NCI-H1417 treated with DMSO at 0.1 percent for 48 hours (cell line): ENCODE measurements at places on chromosomes 6 and 20.

DNA sequence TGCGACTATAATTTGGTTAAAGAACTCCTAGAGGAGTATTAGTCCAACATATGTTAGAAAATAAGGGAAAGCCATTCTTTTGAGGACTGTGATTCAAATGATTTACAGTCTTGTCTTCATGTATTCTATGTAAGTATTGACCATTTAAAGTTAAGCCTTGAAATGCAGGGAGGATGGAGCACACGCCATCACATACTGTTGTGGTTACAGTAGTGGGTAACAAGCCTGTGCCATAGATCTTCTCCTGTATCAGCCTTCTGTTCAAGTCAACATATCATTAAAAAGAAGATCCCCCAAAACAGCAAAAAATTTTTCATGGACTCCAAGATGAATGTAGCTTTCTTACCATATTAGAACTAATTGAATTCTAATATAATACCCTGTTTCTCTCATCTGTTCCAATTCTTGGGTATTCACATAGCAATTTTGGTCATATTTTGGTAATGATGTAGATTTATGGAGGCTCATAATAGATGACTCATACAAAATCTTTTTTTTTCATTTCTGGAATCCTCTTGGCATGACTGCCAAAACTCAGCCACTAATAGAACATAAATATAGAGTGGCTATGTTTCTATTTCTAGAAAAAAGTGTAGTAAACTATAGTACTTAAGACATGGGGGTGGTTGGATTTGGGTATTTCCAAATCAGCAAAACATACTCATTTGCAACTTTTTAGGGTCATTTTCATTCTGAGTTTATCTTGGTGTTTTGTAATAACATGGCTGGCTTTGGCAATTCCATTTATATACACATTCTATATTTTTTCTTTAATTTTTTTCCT, 413.5 kb downstream of the BCKDHB start:
- DNase-seq = no peak

DNA sequence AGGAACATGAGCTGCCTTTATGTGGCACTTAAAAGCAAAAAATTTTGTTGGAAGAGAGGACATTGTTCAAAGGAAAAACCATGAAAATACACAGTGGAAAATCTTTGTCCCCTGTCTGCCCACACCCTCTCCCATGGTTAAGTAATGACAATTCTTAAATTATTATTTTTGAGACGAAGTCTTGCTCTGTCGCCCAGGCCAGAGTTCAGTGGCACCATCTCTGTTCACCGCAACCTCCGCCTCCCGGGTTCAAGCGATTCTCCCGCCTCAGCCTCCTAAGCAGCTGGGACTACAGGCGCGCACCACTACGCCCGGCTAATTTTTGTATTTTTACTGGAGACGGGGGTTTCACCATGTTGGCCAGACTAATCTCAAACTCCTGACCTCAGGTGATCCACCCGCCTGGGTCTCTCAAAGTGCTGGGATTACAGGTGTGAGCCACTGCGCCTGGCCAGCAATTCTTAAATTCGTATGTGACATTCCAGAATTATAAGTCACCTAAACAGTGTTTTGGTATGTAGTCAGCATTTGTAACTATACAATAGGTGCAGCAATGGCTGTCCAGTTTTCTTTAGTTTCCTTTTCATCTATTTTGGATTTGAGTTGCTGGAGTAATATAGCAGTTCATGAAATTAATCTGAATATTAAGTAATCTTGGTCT, 636 bp upstream of the SSR1 start:
- no peak for DNase-seq

- no peak for DNase-seq
Observed at GRCh38 chr6:79818471-79818870, 128.9 kb downstream of the ELOVL4 start.

DNA sequence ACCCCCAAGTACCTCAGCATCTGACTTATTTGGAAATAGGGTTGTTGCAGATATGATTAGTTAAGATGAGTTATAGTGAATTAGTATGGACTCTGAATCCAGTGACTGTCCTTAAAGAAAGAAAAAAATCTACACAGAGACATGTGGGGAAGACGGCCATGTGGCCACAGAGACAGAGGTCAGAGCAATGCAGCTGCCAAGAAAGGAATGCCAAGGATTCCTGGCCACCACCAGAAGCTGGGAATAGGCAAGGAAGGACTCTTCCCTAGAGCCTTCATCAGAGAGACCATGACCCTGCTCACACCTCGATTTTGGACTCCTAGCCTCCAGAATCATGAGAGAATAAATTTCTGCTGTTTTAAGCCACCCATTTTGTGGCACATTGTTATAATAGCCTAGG, 81.8 kb downstream of the FYN start:
- no peak for DNase-seq

- DNase-seq = no peak
Observed at GRCh38 chr20:51027035-51027795, 4.3 kb upstream of the KCNG1 start.

DNA sequence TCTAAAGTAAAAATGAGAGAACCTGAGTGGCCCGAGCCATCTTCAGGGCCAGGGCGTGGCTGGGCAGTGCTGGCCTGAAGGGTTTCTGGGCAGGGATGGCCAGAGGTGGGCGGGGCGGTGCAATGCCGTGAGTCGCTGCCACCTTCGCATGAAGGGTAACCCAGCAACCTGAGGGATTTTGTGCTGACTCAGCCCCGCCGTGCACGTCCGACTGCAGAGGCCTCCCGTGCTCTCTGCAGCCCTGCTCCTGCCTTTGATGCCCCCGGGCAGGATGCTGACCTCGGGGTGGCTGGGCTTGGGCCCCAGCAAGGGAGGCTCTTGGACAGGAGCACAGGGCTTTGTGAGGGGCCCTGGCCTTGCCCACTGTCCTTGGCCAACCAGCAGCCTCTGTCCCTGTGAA, 81.7 kb upstream of the GATA5 start:
- no peak for DNase-seq

DNA sequence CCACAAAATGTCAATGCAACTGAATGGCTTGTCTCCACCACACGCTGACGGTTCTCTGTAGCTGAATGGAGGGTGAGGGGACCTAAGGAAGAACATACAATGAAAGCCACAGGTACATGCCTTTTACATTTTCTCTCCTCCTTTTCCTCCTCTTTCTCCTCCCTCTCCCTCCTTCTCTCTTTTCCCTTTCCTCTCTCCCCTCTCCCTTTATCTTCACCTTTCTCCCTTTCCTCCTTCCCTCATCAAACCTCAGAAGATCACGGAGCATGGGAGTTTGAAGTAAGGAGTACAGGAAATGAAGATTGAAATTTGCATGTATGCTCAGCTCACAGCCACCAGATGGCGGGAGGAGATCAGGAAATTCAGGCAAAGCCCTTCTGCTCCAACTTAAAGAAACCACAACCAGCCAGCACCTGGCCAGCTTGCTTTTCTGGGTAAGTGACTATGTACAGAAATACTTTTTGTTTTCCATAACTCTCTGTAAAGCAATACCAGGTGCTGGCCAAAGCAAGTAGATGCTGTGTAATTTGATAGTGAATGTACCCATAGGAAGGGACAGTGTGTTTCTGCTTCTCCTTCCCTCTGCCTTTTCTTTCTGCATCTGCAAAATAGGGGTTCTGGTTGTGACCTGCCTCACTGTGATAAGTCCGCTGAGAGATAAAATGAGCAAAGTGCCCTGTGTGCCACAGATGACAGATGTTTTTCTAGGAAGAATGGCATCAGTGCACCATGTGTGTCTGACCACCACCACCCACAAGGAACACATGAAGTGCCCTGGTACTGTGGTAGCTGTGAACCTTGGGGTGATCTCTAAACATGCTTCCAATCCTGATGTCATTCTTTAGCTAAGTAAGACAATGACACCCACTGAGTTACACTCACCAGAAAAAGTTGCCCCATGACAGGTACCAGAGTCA, 18.6 kb upstream of the FOXO3 start:
- no peak for DNase-seq

DNA sequence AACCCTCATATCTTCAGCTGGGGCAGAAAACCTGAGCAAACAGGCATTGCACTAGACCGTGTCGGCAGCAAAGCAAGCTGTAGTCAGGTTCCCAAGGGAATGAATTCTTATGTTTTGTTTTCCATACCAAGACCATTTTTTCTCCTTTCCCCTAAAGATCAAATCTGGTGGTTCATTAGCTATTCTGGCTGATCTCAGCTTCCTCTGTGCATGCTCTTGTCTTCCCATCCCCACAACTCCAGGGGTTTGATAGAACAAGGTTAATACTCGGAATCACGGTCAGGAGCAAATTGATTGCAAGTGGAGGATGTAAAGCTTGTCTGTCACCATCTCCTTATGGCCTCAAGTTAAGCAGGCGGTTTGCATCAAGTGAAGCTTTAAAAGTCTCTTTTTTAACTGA, 778.8 kb downstream of the KIF16B start:
- DNase-seq = no peak

DNA sequence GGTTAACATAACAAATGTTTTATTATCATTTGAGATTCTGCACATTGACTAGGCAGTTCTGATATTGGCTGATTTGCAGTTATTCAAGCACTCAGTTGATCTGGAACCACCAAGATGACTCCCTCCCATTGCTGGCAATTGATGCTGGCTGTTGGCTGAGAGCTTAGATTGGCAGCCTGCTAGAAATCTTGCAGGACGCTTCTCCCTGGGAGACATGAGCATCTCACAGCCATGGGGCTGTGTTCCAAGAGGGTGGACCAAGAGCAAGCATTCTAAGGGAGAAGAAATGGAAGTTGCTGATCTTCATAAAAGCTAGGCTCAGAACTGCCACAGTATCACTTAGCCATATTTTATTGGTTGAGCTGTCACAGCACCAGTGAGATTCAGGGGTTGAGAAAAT, 233.4 kb upstream of the ID4 start:
- DNase-seq = no peak

- DNase-seq = no peak
Observed at GRCh38 chr6:110662490-110663211, 152.6 kb downstream of the CDK19 start.

- no peak for DNase-seq
Observed at GRCh38 chr6:116446399-116446798, 14.8 kb upstream of the CALHM6 start.

GRCh38 chr6:131787079-131787478, 20.7 kb upstream of the ENPP1 start:
- DNase-seq = no peak

GRCh38 chr6:130431346-130431852, 65.6 kb downstream of the TMEM200A start:
- no peak for DNase-seq

GRCh38 chr6:54083287-54083686, 28.0 kb upstream of the MLIP start:
- no peak for DNase-seq

GRCh38 chr6:117933471-117933870, 26.4 kb downstream of the SLC35F1 start:
- no peak for DNase-seq

GRCh38 chr20:5001174-5002076, at the start of gene SLC23A2:
Gene SLC23A2 (minus strand): TSS chr20:5001510. CDS start chr20:4932562, 68,948 bp downstream.
- no peak for DNase-seq

GRCh38 chr6:157328108-157328692, 4.9 kb upstream of the TMEM242 start:
- DNase-seq = no peak

- DNase-seq = no peak
Observed at GRCh38 chr6:97049253-97050011, 124.9 kb downstream of the KLHL32 start.

GRCh38 chr6:84280030-84280429, 52.6 kb upstream of the CEP162 start:
- no peak for DNase-seq

- DNase-seq = no peak
Observed at GRCh38 chr20:53939572-53940359, 130.6 kb downstream of the BCAS1 start.

GRCh38 chr6:131958542-131959470, 7.6 kb upstream of the CCN2 start:
- no peak for DNase-seq

- peak; percentile 48 for DNase-seq
Observed at GRCh38 chr6:147285087-147285855, 81.1 kb downstream of the STXBP5 start.

- DNase-seq = no peak
Observed at GRCh38 chr6:157990321-157991066, 8.8 kb downstream of the SYNJ2 start.

DNA sequence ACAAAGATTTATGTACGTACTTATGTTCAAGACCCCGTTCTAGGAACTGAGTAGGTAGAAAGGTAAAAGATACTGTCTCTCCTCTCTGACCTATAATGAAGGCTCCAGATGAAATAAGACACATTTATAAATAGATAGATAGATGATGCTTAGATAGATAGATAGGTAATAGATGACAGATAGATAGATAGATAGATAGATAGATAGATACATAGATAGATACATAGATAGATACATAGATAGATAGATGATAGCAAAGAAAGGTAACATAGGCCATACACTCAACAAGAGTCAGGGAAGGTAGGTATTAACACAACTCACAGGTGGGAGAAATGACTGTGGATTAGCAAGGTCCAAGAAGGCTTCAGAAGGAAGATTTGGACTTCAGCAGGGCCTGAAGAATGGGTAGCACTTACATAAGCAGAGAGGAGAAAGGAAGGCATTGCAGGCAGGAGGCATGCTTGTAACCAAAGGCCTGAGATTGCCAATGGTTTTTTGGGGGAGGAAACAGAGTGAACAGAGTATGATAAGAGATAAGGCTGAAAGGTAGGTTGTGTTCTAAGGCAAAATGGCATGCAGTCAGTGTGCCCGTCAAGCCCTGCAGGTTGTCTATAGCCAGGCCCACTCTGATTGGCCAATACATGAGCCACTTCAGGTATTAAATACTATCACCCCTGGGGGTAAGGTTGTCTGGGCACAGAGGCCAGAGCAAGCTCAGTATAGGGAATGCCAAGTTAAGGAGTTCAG, 7.7 kb upstream of the MYB start:
- DNase-seq = no peak

- no peak for DNase-seq
Observed at GRCh38 chr6:33947916-33948594, 144.3 kb upstream of the MLN start.

DNA sequence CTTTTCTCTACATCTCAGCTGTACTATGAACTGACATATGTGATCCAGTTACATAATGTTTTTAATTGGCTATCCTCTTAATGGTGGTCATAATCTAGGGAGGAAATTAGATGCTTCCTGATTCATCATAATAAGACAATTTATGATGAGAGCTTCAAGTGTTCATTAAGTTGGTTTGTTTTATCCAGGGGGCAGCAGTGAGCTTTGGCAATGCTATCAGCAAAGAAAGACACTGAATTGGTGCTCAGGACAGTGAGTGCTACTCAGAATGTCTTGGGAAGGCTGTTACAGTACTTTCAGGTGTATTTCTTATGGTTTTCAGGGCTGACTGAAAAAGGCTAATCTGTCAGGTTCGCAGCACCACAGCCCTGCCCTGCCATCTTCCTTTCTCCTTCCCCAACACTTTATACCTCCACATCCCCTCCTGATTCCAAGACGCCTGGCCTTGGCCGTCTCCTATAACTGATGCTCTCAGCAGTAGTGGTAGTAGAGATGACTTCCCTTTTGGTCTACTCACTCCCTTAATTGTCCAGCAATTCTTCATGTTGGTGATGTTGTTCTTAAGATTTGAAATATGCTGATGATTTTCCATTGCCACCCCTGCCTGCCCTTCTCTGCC, 67.0 kb upstream of the TNFAIP3 start:
- DNase-seq = no peak
